ENCODE measurements at places on chromosomes 6 and 20.
A peak's percentile ranks its signal among the peaks of the same experiment; 100 is the strongest.

DNA sequence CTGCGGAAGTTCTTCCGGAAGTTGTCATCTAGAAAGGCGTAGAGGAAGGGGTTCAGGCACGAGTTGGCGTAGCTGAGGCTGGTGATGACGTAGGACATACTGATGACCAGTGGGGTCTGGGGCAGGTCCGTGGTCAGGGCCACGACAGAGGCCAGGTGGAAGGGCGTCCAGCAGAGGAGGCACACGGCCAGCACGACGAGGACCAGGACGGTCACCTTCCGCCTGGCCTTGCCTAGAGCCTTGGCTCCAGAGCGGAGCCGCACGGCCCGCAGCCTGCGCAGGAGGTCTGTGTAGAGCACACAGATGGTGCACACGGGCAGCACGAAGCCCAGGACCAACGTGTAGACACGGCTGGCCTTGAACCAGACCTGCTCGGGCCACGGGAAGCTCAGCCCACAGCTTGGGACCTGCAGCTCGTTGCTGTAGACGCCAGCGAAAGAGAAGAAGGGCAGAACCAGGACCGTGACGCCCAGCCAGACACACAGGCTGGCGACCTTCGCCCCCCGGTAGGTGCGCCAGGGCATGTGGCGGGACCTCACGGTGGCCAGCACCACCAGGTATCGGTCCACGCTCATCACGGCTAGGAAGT is 1.4 kb downstream of the NPBWR2 start:
- no peak for DNase-seq

DNA sequence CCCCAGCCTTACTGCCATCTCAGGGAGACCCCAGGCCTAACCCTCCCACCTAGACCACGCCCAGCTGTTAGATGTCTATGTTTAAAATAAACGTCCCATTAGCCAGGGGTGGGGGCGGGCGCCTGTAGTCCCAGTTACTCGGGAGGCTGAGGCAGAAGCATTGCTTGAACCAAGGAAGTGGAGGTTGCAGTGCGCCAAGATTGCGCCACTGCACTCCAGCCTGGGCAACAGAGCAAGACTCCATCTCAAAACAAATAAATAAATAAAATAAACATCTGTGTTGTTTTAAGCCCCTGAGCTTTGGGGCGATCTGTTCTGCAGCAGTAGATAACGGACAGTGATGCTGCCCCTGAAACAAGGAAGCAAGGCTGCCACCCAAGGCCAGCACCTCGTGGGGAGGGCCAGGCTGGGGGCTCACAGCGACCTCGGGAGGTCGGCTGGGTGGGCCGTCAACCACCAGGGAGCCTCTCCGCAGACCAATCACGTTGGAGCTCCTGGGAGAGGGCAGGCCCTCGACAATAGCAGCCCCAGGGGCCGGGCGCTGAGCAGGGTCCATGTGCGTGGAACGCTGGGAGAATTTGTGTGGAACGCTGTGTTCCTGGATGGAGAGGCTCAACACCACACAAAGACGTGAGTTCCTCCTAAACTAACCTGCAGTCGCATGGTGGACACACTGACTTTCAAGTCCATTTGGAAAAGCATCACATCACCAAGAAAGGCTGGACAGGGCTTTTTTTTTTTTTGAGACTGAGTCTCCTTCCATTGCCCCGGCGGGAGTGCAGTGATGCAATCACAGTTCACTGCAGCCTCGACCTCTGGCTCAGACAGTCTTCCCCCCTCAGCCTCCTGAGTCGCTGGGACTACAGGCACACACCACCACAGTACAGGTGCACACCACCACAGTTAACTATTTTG is 1.0 kb upstream of the HELZ2 start:
- DNase-seq: no peak

DNA sequence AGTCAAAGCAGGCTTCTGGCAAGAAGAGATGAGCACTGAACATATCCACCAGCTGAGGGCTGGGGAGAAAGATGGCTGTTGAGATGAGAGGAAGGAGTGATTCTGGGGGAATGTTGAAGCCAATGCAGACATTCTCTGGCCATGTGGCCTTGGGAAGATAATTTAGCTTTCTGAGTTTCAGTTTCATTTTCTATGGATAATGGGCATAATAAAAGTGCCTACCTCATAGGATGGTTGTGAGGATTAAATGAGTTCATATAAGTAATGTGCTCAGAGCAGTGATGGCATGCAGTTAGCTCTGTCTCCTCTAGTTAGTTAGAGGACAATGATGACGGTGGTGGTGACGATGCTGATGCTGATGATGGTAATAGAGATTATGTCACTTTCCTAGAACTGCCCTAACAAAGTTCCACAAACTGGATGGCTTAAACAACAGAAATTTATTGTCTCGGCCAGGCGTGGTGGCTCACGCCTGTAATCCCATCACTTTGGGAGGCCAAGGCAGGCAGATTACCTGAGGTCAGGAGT is 18.5 kb upstream of the KCNK5 start:
- DNase-seq: no peak

DNA sequence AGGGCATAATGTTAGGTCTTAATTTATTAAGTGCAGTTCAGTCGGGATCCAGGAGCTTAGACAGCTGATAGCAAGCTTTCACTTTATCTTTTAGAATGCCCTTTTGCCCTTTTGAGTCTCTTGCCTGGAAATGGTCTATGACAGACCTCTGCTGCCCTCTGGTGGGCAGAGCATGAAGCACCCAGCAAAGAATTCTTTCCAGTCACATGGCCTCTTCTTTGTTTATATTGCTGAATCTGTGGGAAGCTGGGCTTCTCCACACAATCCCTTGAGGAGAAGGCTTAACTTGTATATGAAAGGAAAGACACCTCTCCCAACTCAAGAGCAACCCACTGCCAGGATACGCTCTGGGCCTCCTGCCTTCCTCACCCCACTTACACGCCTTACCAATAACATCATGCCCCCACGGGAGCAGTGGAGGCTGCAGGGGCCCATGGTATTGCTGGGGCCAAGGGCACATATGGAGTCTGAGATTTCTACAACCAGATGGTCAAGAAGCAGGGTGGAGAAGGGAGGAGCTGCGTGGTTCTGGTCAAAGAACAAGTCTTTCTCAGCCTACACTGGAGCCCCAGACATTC is 20.4 kb downstream of the WFDC3 start:
- DNase-seq: peak; percentile 80

DNA sequence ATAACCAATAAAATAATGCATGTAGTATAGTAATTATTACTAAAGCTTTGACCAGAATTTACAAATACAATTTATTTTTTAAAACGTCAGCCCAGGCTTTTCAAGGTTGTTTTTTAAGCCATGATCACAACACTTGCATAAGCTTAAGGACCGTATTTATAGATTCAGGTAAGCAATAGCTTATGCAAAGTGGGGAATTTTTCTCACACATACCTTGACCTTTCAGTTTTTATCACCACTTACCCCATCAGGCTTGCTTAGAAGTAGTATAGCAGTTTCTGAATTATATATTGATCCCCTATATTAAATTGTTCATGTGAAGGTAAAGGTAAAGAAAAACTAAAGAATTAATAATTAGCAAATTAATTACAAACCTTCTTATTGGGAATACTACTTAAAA is 232.3 kb upstream of the FKBP1C start:
- DNase-seq: no peak

DNA sequence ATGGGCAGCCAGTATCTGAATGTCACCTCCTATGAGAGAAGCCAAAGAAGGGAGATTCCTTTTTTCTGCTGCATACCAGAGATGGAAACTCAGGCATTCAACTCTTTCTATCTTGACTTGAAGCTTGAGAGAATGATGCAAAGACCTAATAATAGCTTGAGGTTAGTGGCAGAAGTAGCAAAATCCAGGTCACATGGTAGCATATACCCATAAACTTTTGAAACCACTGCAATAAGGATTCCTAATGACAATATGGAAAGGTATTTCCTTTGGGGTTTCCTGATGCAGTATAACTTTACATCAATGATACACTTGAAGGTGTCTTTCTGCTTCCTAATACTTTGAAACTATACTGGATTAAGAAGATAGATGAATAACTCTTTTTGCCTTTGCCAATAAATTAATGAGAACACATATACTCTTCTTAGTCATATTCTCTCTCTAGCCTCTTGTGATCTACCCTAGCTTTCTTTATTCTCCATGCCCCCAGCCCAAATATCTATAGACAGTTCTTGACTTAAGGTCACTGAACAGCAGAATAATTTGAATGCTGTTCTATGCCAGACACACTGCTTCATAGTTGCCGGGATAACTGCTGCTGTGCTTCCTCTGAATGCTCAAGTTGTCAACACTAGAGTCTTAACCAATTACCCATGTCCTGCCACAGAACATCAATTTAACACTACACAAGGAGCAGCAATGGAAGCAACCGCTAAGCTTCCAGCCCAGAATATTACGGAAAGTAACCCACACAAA is 155.5 kb upstream of the SIM1 start:
- DNase-seq: peak; percentile 11

DNA sequence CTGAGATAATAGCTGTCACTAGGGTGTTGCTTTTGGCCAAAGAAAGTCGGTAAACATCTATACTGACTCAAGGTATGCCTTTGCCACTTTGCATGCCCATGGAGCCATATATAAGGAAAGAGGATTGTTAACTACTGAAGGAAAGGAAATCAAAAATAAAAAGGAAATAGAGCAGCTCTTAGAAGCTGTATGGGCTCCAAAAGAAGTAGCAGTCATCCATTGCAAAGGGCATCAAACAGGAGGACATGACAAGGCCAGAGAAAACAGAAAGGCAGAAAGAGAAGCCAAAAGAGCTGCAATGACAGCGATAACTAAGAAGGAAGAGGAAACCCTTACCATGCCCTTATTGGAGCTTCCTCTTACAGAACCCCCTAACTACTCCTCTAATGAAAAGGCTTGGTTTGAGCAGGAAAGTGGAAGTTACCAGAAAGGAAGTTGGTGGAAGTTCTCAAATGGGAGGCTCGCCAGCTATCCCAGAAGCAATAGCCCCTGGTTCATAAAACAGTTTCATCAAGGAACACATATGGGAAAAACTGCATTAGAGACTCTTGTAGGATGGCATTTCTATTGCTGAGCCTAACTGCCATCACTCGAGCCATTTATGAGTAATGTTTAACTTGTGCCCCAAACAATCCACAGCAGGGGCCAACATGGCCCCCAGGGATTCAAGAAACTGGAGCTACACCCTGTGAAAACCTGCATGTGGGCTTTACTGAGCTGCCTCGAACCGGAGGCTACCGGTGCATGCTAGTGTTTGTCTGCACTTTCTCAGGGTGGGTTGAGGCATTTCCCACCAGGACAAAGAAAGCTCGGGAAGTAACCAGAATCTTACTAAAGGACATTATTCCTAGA is 7.0 kb downstream of the IL22RA2 start:
- DNase-seq: no peak

- DNase-seq: peak; percentile 4
Observed at GRCh38 chr6:166907871-166908806, 48.2 kb downstream of the RNASET2 start.

DNA sequence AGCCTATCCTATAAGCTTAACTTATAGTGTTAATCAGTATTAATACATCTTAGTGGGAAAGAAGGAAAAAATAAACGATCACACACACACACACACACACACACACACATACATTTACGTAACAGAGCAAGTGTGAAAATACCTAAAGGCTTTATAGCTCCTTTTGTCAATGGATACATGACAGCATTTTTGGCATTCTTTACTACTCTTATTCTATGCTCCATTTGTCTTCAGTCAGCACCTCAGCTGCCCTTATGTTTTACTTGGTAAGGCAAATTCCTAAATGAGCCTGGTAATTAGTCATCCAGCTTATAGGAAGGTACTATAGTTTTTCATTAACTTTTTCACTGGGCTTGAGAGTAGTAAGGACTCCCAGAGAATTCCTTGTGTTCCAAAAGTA is 25.1 kb upstream of the SLC17A3 start:
- no peak for DNase-seq

- DNase-seq: peak; percentile 80
Observed at GRCh38 chr6:44052419-44053023, 74.7 kb downstream of the MRPL14 start.

GRCh38 chr6:32218167-32218566 is 5.7 kb downstream of the NOTCH4 start:
- DNase-seq: no peak

DNA sequence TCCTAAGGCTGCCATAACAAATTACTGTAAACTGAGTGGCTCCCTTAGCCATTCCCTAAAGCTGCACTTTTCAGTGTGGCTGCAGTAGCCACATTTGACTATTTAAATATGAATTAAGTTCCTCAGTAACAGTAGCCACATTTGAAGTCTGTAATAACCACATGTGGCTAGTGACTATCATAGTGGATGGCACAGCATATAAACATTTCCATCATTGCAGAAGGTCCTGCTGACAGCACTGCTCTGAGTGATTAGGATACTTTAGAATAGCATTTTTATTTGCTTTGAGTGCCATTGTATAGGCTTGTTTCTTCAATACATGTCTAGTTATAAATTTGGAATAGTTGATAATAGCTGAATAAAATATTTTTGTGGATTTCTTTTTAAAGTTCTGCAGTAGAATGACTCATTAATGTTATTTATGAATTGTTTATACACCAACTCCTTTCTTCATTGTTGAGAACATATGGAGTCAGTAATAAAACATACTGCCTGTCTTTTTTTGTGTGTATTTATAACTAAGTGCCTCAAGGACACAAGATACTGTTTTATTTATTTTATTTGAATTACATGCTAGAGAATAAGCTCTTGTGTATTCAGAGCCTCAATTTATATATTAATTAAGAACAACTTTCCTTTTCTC is 217.2 kb downstream of the CDKAL1 start:
- DNase-seq: no peak

GRCh38 chr20:35988910-35989463 is 20.6 kb downstream of the CNBD2 start:
- DNase-seq: no peak

DNA sequence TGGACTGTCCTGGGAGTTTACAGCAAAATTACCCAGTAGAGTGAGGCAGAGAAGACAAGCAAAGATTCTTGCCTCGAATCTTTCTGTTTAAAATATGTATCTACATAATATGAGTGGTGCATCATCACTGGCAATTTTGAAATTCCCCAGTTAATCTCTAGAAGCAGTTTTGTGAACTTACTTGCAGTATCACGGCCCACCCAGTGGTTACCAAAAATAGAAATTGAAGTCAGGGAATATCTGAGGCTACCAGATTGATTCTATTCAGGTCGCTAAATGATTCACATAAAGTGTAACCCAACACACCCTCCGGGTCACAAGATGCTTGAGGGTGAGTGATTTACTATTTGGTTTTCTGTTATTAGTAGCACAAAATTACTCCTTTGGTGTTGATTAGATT is 111.9 kb downstream of the PPP1R14C start:
- no peak for DNase-seq

- DNase-seq: no peak
Observed at GRCh38 chr6:89859744-89860143, 30.1 kb downstream of the CASP8AP2 start.

- DNase-seq: peak; percentile 64
Observed at GRCh38 chr6:50819466-50819903, 814 bp downstream of the TFAP2B start.

GRCh38 chr20:37669062-37669772 is 24.6 kb upstream of the CTNNBL1 start:
- DNase-seq: no peak

- no peak for DNase-seq
Observed at GRCh38 chr20:20333866-20334265, 34.0 kb upstream of the INSM1 start.

- no peak for DNase-seq
Observed at GRCh38 chr6:139144490-139145085, 9.7 kb downstream of the HECA start.
